Stimulated activated CD4-positive, alpha-beta T cell treated with anti-CD3 and anti-CD28 coated beads, Interleukin-15, amount 100 ng/mL, for 1 hour (primary cell): ENCODE measurements at places on chromosomes 12 and 14.

- DNase-seq: no peak
Measured at GRCh38 chr12:47268501-47269454, 189.0 kb upstream of the AMIGO2 start.

GRCh38 chr14:66291756-66292155 is 194.4 kb upstream of the CCDC196 start:
- DNase-seq: no peak

- no peak for DNase-seq
Measured at GRCh38 chr14:74518221-74518620, 24.7 kb downstream of the ISCA2 start.

DNA sequence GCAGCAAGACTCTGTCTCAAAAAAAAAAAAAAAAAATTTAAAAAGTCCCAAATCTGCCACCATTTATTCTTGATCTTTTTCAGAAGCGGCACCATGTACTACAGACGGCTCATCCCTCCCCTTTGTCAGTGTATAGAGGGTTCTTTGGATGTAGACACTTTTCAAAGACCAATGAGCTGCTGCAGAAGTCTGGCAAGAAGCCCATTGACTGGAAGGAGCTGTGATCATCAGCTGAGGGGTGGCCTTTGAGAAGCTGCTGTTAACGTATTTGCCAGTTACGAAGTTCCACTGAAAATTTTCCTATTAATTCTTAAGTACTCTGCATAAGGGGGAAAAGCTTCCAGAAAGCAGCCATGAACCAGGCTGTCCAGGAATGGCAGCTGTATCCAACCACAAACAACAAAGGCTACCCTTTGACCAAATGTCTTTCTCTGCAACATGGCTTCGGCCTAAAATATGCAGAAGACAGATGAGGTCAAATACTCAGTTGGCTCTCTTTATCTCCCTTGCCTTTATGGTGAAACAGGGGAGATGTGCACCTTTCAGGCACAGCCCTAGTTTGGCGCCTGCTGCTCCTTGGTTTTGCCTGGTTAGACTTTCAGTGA is 6.5 kb upstream of the ACACB start:
- DNase-seq: no peak

DNA sequence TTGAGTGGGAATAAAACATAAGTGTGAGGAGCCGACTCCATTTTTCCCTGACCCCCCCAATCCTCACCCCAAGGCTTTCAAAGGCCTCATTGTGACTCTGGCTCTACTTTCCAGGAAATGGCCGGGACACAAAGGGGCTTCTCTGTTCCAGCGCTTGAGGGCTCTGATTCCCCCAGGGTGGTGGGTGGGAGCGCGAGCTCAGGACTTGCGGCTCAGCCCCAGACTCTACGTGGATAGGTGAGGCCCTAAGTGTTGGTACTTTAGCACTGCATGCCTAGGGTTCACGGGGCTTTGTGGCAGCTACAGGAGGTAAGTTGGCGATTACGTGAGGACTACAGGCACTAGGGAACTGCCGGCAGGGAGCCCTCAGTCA is 553 bp downstream of the CNPY2 start:
- no peak for DNase-seq

GRCh38 chr14:39734306-39734705 is 302.1 kb upstream of the FBXO33 start:
- DNase-seq: no peak

GRCh38 chr14:82805892-82806825 is 1272.5 kb upstream of the SEL1L start:
- DNase-seq: no peak

DNA sequence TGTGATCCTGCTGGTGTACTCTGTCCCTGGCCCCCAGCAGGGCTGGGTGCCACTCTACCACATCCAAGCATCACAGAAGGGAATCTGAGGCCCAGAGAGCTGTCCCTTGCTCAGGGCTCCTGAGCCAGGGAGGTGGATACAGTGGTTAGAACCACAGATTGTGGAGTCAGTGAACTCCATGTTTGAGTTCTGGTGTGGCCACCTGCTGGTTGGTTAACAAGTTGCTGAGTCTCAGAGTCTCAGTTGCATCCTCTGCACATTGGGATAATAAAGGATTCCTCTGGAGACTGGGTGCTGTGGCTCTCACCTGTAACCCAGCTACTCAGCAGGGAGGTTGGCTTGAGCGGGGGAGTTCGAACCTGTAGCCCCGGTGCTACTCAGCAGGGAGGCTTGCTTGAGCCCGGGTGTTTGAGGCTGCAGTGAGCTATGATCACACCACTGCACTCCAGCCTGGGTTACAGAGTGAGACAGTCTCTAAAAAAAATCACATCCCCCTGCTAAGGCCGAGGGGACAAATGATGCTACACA is 39.4 kb downstream of the MVK start:
- no peak for DNase-seq

GRCh38 chr14:33833706-33834465 is 117.0 kb downstream of the EGLN3 start:
- DNase-seq: no peak

- DNase-seq: no peak
Measured at GRCh38 chr12:114512351-114512750, 106.4 kb upstream of the TBX5 start.
